ENCODE measurements at places on chromosomes 5 and 9.
A peak's percentile ranks its signal among the peaks of the same experiment; 100 is the strongest.

DNA sequence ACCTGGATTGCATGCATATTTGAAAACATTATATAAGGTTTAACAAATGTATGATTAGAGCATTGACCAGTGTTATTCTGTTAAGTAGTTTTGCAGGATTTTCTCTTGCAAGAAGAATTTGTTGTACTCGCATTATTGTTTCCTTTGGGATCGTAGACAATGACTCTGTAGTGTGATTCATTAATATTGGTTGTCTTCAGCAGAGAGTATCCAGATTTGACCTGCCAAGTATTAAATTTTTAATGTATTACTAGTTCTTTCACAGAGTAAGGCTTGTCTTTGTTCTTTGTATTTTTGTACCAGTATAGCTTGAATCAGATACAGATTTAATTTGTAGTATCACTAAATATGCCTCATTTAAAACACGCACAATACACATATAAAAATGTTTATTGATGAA is 155.0 kb downstream of the PBX3 start:
- DNase-seq, result no peak

- no peak for DNase-seq
These were observed 28.8 kb downstream of the FOXD1 start for GRCh38 chr5:73419465-73420390.

DNA sequence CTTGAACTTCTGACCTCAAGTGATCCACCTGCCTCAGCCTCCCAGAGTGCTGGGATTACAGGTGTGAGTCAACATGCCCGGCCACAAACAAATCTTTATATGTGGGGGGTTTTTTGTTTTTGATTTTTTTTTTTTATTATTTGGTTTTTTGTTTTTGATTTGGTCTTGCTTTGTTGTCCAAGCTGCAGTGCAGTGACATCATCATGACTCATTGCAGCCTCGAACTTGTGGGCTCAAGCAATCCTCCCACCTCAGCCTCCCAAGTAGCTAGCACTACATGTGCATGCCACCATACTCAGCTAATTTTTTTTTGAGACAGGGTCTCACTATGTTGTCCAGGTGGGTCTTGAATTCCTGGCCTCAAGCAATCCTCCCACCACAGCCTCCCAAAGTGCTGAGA is 42.4 kb downstream of the ALDH7A1 start:
- no peak for DNase-seq

DNA sequence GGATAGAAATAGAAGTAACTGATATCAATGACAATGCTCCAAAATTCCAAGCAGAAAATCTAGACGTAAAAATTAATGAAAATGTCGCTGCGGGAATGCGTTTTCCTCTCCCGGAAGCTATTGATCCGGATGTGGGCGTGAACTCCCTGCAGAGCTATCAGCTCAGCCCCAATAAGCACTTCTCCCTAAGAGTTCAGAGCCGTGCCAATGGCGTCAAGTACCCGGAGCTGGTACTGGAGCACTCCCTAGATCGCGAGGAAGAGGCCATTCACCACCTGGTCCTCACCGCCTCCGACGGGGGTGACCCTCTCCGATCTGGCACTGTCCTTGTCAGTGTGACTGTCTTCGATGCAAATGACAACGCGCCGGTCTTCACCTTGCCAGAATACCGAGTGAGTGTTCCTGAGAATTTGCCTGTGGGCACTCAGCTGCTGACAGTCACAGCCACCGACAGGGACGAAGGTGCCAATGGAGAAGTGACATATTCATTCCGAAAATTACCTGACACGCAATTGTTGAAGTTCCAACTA is 818 bp downstream of the PCDHGA10 start:
- no peak for DNase-seq

GRCh38 chr5:38112938-38113337 is 145.4 kb upstream of the EGFLAM start:
- DNase-seq, result no peak

DNA sequence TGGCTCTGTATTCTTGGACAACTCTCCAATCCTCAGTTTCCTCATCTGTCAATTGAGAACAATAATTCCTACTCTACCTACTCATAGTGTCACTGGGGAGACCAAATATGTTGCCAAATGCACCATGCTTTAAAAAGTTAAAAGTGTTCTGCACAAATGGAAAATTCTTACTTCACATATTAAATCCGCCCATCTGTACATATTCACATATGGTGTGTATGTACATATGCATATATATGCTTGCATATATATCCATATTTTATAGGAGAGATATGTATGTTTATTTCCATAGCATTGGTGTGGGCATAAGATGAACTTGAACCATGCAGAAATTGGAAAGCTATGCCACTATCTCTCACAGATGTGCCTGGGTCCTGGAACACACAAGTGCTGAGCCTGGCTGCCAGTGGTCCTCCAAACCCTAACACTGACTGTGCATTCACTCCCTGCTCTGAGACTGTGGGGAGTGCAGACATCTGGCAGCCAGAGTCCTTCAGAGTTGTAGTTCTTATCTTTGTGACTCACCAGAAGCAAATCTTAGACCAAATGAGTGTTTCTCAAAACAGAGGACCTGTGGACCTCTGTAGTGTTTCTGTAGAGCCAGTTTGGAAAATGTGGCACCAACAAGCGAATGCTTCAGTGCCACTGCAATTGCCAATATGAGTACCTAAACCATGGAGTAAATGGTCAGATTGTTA is 168.7 kb downstream of the GRIA1 start:
- peak; percentile 76 for DNase-seq

DNA sequence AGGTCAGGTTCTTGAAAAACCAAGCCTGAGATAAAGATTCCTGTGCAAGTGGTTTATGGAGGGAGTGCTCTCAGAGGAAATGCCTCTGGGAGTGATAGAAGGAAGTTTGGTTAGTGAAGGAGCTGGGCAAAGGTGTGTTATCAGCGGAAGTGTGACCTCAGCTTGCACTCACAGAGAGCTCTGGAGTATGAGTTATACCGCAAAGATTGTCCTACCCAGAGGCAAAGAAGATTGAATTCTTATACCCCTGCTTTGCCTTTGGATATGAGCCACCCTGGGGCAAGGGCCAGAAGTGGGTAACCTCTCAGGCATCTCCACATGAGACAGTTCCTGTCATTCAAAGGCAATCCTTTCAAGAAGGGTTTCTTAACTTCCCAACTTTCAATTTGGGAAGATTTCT is 145.6 kb downstream of the MUSK start:
- DNase-seq, result peak; percentile 85

GRCh38 chr9:80082213-80082612 is 510.4 kb downstream of the TLE4 start:
- no peak for DNase-seq

- DNase-seq, result no peak
These were observed 63.5 kb upstream of the CCL21 start for GRCh38 chr9:34773306-34773910.

- DNase-seq, result no peak
These were observed 45.7 kb downstream of the PRRC1 start for GRCh38 chr5:127563136-127563535.

DNA sequence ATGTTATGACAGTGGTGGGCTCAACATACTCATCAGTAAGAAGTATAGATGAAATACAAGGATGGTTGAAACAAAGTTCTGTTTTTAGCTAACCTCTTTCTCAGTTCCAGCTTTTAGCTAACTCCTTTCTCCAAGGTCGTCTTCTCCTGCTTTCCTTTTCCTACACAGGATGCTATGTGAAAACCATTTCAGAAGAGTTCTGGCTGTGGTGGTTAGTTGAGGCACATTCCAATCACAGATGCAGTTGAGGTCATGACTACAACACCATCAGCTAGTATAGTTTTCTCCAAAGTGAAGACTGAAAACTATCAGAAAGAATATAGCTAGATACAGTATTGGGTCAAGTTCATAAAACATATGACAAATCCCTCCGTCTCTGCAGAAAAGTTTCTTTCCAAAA is 477.7 kb upstream of the C9orf72 start:
- no peak for DNase-seq

DNA sequence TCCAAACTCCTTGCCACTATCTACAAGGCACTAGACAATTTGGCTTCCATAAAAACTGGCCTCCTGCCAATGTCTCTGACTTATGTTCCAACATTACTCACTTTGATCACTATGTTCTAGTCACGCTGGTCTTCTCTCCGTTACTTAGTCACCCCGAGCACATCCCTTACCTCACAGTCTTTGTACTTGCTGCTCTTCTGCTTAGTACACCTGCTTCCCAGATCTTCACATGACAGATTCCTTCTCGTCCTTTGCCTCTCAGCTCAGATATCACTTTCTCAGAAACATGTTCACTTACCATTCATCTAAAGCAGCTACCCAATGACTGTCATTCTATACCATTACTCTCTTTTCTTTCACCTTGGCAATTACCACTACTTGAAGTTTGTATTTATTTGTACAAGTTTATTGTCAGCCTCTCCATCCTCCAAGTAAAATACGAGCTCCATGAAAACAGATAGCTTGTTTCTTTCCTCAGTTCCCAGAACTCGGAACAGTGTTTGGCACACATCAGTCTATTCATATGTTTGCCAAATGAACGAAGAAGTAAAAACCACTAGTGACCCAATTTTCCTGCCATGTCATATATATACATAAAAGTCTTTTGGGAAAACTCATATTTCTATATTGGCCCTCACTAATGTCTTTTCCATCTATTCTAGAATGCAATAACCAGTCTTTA is 5.9 kb upstream of the SLC22A5 start:
- DNase-seq, result peak; percentile 93

DNA sequence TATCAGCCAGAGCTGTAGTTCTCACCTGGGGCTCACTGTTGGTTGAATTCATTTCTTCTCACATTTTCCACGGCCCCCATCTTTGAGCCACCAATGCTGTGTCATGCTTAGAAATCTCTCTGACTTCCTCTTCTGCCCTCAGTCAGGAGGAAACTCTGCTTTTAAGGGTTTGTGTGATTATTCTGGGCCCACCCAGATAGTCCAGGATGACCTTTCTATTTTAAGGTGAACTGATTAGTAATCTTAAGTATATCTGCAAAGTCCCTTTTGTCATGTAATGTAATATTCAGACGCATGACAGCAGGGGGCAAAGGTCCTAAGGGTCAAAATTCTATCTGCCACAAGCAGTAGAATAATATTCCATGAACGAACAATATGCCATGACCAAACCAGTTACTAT is 88.4 kb downstream of the AK8 start:
- DNase-seq, result no peak

DNA sequence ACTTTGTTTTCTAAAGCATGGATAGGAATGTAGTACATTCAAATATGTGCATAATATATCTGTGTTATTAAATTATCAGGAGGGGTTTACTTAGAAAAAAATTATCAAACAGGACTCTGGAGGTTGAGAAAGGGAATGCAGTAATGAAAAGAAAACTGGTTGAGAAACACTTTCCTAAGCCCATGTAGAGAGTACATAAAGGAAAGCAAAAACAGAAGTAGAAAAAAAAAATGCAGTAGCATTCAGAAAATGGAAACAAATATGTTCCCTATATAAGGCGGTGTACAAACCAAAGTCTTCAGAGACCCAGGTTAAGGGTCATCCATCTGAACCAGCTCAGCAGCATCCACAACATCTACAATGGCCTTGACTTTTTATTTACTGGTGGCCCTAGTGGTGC is at the start of gene IFNA8:
IFNA8 (plus strand) TSS at position 301 of the 400 bp plus-strand sequence; CDS start at position 361, 60 bp downstream.
- no peak for DNase-seq

- no peak for DNase-seq
These were observed 163.2 kb downstream of the DAB2IP start for GRCh38 chr9:121814594-121814993.

DNA sequence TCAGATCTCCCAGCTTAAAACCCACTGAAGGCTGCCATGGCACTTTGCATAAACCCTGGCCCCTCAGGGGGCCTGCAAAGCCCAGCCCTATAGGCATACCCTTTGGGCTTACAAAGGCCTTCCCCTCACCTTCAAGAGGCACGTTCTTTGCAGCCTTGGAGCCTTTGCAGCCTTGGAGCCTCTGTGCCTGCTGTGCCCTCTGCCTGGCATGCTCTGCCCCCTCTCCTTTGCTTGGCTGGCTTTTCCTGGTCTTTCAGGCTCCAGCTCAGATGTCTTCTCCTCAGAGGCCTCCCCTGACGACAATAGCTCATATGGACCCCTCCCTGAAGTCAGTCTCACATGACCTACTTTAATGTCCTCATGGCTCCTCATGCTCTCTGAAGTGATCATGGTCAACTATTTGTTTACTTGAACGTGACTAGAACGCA is 60.3 kb downstream of the CXXC5 start:
- no peak for DNase-seq

DNA sequence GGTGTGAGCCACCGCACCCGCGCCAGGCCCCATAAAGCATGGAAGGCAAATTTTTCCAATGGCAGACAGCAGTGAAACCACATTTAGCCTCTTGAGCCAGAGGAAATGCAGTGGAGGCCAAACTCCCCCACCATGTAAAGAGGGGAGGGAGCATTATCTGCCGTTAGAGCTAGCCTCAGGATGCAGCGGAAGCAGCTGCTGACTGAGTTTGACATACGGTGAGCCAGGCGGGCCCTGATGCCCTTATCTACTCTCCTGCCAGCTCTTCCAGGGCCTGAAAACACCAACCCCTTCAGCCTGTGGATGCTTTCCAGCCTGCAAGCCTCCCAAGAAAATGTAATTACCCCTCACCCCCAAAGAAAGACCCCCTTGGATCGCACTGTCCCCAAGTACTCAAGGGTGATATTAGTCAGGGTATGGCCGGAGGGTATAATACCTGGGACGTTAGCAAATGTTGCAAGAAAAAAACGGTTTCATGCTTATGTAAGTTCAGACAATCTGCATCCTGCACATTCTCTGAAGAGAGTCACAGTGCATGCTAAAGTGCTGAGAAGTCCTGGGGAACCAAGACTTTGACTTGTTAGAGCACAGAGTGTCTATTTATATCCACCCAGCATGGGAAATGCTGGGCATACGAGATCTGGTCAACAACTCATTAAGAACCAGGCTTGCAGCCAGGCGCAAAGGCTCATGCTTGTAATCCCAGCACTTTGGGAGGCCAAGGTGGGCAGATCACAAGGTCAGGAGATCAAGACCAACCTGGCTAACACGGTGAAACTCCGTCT is 11.3 kb upstream of the GGTA1 start:
- DNase-seq, result no peak

DNA sequence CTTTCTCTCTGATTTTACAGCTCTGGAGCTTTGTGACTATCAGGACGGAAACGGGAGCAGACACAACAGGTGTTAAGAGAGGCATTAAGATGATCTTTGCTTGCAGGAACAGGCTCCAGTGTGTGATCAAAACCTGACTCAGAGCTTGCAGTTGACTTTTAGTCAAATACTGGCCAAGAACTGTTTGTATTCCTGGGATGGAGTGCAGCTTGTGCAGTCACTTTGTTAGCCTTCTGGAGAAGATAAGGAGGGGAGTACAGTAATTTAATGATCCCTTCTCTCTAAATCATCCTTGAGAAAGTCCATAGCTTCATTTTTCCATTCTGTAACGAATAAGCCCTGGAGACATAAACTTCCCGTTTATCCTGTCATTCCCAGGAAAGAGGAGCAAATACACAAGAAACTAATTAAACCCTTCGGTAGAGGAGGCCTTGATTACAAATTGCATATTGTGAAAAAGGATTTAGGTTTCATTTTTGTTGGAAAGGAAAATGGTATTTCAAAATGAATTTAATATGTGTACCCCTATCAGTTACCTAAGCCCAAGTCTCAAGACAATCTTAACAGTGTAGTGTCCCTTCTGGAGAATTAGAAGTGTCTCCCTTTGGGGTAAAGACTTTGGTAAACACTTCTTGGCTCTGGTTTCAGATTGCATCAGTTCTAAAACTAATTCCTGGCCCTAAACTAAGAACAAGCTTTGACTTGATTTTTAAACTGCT is 3.1 kb upstream of the STOM start:
- DNase-seq, result no peak

- DNase-seq, result no peak
These were observed 125.5 kb upstream of the NFIL3 start for GRCh38 chr9:91549177-91549576.

All from A172 (cell line).